ENCODE measurements at places on chromosomes 12 and 14.

DNA sequence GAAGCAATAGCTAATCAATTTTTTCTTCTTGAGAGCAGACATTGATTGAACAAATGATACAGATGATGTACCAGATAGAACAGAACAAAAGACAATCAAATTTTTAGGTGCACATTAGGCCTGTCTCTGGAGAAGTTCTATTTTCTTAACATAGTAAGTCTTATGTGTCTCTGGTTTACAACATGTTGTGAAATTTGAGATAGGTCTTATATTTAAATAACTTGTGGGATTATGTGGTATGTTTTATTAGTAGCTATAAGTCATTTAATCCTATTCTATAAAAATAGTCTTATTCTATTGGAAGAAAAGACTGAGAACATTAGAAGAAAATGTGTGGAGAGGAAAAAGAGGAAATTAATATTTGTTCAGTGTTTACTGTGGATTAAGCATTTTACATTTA, 358.0 kb downstream of the ATP23 start:
- DNase-seq, result no peak

- DNase-seq, result no peak
Measured at GRCh38 chr14:102297436-102298170, 7.4 kb downstream of the MOK start.

GRCh38 chr12:121233628-121234020, 23.7 kb downstream of the P2RX4 start:
- no peak for DNase-seq

- DNase-seq, result no peak
Measured at GRCh38 chr12:57404966-57405640, 25.7 kb downstream of the R3HDM2 start.

DNA sequence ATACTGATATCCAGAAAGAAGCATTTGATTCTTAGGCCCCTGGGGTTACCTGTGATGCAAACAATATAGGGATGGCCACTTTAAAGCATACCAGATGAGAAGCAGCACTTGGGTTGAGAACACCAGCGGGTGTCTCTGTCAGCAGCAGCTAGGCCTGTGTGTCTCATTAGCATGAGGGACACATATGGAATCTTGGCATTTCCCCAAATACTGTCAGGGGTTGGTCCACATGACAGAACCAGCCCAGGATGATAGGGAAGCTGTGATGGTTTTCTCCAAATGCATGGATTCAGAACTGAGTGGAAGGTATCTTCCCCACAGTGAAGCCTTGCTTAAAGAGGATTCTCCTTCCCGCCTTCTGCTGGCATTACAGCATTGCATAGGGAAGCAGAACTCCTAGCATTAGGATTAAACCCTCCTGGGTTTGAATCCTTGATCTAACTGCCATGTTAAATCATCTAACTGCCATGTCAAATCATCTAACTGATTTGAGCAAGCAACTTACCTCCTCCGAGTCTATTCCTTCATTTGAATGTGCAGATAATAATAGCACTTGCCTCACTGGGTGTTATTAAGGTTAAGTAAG, 111.5 kb upstream of the WSCD2 start:
- no peak for DNase-seq

GRCh38 chr14:29846339-29847055, 81.2 kb downstream of the PRKD1 start:
- DNase-seq, result no peak

- DNase-seq, result no peak
Measured at GRCh38 chr12:109331301-109331952, 16.3 kb upstream of the MYO1H start.

Data from astrocyte of the spinal cord (primary cell).